Left ventricle myocardium inferior (tissue), 1 donor: ENCODE measurements at places on chromosomes 2 and 18. TPM values are rescaled to one million over a fixed set of nuclear protein-coding genes. Genes with fewer than 3 reads are reported as not detected.

GRCh38 chr18:6737833-6738232 is 8.3 kb downstream of the ARHGAP28 start:
- DNase-seq = no peak

DNA sequence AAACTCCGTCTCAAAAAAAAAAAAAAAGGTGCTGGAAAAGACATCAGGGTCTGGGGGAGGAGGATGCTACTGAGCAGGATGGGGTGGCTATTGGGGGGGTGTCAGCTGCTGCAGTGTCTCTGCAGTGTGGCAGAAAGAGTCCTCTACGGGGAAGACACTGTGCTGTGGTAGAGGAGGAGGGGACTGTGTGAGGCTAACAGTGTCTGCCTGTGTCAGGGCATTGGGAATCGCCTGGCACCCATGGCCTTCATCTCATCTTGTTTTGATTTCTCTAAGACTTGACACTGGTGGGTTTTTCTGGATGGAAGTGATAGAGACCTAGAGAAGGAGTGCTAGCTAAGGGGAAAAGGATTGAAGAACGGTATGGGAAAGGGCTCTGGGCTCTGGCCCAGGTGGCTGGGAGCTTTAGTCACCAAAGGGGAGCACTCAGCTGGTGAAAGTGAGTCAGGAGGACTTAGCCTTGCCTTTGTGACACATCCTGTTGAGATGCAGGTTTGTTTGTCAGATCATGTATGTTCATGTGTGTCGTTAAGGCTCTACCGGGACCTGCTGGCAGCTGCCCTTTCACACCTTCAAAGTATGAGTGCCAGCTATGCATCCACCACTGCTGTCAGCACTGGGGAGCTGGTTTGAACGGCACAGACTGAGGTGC is 58.0 kb downstream of the FARP2 start:
- DNase-seq = no peak

The OR6B2 gene
- total RNA-seq = not detected

DNA sequence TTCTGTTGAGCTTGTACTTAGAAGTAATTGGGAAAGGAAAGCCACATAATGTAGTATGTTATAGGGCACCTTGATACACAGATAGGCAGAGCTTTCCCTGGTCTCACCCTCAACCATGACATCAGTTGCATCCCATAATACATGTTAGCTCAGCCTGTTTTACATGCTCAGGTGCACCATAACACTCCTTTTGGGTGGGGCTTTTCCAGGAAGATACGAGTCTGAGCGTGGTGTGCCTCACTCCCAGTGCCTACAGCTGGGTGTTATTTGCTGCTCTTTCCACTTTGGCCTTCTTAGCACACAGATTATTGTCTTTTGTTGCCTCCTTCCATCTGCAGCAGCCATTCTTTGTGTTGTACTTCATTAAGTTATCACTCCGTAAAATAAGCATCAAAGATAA is 11.9 kb downstream of the TTC39C start:
- no peak for DNase-seq

DNA sequence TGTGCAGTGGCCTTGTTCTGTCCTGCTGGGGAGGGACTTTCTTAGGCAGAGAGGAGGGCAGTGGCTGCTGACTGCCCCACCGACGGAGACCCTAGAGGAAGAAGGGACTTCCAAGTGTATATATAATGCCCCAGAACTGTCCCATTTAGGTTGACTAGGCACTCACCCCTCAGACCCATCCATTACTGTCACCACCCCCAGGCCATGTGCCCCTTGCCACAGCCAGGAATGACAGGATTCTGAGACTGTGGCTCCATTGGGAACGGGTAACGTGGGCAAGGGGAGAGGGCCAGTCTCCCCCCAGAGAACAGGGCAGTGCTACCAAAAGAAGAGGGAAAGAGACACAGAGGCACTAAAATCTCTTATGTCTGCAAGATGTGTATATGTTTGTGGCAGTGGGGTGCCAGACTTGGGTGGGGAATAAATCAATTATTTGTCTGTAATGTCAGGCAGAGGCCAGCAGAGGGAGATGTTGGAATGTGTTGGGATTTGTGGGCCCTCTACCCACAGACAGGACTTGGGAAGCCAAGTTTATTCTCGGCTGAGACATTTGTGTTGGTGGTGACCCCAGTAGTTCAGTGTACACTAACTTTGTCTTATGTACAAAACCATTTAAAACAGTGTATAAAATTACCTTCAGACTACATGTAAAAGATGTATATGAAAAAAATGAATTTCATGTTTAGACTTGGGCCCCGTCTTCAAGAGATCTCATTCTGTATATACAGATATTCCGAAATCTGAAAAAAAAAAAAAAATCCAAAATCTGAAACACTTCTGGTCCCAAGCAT is 24.0 kb upstream of the TMEM37 start:
- DNase-seq = no peak

- DNase-seq = peak; percentile 29
Observed at GRCh38 chr2:231612109-231612455, 19.4 kb downstream of the TEX44 start.

DNA sequence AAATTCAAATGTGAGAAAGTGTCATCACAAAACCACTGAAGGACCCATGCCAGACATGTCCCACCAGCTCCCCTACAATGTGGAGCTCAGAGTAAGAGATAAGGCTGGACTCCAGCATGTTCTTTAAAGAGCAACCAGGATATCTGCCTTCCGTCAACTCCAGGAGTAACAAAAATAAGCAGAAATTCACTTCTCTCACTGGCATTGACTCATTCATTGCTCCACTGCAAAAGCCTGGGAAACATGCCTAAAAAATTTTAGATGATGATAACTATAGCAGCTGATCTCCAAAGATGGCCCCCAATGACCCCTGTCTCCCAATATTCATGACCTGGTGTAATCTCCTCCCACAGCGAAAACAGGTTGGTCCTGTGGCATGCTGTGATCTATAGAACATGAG is 314.5 kb downstream of the NCKAP5 start:
- no peak for DNase-seq

GRCh38 chr2:194232600-194232999 is 1424.4 kb upstream of the SLC39A10 start:
- no peak for DNase-seq
